ENCODE measurements at places on chromosomes 2 and 18.

- DNase-seq, result no peak
Observed at GRCh38 chr2:239903210-239903609, 121.9 kb downstream of the NDUFA10 start.

DNA sequence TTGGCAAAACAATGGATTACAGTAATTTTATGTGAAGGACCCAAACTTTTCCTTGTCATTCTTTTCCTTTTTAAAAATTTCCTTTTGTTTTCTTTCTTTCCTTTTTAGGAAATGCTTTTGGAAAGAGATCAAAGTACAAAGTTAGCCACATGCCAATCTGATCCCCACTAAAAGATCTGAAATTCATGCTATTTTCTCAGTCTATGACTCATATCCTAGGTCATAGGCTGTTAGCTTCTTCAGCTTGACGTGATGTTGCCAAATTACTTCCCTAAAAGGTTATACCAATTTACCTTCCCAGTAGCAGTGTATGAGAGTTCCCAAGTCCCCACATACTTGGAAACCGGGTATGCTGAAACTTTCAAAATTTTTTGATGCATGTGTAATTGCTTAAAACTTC, 355.3 kb downstream of the INSIG2 start:
- no peak for DNase-seq

DNA sequence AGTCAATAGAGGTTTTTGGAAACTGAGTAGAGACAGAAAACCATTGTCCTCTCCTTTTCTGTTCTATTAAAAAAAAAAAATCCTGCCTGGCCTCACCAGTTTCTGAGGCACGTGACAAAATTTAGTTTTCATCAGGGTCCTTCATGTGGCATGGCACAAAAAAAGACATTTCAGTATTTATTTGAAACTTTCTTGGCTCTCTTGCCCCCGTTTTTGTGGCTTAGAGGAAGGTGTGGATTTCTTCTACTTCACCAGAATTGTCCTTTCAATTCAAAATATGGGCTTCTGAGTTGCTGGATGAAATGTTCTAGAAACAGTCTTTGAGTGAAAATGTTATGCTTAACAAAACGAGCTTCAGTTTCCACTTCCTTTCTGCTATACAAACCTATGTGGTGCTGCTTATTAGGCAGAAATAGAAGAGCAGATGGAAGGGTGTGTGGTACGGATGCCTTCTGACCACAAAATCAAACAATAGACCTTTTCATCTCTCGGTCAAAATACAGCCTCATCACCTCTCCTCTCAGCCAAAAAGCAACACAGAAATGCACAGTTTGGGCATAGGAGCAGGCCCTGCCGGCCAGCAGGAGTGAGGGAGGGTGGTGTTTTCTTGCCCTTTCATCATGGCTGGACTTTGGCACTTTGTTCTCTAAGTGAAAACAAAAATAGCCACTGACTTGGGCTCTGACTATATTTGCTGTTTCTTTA, 89.2 kb downstream of the SH3RF3 start:
- no peak for DNase-seq

DNA sequence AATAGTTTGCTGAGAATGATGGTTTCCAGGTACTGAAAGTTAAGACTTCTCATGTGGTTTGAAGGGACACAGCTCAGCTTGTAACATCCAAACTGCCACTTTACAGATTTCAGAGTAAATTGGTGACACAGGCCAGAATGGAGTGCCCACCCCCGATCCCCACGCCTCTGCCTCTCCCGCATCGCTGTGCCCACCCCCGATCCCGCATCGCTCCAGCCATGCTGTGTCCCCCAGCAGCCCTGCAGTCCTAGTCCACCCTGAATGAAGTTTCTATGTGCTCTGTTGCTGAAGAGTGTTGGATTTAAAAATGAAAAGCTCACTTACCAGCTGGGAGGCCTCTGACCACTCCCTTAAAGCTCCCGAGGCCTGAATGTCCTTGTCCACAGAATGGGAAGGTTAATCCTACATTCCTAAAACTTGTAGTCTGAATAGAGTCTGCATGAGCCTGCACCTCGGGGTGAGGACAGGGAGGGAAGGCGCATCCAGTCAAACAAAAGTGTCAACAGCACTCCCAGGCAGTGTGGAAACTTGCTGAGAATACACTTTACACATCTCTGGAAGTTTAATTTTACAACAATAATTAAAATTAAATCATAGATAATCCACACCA, 176.4 kb upstream of the ID2 start:
- DNase-seq, result no peak

DNA sequence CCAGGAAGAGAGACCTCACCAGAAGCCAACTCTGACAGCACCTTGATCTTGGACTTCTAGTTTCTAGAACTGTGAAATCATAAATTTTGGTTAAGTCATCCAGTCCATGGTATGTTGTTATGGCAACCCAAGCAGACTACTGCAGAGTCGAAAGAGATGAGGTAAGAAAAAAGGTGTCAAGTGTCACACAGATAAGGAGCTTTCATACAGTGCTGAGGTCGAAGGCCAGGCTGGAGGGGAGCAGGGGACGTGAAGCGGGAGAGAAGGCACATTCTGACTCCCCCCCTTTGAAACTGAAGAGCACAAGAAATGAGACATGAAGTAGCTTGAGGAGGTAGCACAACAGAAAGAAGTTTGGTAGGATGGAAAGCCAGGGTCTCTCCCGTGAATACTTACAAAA, 110.4 kb downstream of the ALK start:
- DNase-seq, result no peak

DNA sequence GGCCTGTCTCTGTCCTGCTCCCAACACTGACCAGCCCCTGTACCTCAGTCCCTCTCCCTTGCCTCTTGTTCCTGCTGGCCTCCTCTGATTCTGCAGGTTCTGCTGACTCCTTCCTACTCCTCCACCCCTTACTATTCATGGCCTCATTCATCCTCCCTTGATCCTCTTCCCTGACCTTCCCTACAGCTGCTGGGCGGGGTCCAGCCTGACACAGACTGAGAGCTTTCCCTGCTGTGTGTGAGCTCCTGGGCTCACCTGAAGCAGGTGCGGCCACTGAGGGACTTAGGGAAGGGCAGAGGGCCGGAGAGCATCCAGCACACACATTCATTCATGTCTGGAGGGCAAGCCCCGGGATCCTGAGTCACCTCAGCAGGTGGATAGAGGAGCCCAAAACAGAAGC, 185.6 kb downstream of the CTIF start:
- no peak for DNase-seq

DNA sequence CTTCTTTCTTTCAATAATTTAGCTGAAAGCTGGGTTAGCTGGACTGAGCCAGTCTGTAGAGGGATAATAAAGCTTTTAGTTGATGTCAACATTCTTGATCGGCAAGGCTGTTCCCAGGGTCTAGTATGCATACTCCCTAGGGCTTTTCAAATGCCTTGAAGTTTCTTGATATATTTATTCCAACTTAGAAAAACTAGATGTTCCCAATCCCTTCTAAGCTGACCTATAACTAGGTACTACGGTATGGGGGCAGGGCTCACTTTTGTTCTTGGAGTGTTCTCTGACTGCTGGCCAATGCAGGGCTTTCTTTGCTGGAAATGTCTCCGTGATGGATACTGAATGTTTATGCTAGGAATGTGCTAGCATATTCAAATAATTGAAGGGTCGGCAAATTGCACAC, 258.6 kb upstream of the TANK start:
- no peak for DNase-seq

DNA sequence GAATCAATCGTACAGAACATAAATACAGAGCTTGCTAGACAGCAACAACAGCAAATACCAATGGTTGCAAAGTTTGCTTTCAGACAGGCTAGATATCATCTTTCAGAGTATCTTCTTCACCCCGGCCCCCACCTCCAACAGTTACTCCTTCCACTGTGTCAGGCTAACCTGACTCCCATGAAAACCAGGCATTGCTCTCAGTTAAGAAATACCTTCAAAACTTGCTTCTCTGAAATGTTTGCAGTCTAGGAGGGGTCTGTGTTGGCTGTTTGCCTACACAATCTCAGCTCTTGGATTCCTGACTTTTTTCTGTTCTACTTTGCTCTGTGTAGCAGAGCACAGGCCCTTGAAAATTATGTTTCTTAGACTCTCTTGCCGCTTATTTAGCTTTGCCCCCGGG, 599.5 kb upstream of the SYT4 start:
- no peak for DNase-seq

DNA sequence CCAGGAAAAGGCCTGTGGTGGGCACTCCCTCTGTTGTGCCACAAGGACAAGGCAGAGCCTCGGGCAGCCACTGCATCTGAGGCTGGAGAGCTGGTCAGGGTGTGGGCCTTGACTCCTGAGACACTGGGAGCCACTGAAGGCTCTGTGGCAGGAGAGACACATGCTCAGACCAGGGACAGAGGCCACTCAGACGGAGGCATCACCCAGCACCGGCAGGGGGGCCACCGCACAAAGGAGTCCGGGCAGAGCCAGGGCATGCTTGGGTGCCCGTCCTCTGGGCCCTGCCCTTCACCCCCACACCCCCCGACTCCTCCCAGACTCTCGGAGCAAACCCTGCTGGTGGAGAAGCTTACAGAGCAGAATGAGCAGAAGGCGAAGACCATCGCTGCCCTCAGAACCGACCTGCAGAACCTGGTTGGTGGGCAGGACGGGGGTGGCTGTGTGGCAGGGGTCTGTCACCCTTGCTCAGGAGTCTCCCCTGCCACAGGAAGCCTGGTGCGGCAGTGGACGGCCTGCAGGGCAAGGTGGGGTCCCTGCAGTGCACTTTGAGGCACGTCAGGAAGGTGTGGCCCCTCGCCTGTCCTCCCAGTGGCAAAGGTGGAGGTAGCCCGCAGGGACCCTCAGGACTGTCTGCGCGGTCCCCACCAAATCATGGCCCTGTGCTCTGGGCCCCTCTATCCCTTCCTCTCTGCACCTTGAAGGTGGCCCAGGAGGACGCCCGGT, 26.0 kb downstream of the CROCC2 start:
- DNase-seq, result no peak

DNA sequence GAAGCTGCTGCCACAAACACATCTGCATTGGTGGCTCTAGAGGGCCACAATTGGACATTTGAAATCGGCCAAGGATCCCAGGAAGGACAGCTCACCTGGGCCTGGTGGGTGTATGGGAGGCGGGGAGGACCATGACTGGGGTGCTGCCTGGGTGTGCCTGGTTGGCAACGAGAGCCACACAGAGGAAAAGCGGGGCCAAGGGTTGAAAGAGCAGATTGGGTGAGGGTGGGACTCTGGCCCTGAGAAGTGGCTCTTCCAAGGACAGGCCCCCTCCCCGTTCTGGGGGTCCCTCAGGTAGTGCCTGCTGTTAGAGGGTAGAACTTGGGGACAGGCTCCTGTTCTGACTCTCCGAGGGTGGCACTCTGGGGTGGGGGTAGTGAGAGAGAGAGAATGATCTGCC, 102.9 kb downstream of the CLIP4 start:
- no peak for DNase-seq

DNA sequence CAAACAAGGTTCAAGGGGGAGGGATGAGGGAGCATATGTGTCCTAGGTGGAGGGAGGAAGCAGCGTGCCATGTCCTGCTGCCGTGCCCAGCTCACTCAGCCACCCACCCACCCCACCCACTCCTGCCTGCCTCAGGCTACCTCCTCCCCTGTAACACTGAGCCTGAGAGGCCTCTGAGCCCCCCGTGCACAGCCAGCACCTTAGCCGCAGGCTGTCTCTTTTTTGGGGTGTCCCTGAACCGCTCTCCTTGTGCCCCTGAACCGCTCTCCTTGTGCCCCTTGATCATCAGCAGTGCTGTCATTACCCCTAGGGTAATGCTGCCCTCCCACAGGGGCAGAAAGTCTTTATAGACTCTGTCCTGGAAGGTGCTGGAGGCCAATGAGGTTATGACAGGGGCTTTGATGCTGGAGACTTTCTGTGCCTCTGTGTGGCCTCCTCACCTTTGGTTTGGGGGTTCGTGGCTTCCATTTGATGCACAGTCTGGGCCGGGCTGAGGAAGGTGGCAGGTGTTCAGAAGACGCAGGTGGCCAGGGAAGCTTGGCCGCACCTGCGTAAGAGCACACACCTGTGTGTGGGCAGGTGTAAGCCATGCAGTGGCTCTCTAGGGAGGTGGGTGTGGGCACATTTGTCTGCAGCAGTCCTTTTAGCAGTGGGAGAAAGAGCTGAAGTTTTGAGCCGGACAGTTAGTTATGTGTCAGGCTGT, 140.0 kb downstream of the SEPTIN10 start:
- DNase-seq, result no peak

DNA sequence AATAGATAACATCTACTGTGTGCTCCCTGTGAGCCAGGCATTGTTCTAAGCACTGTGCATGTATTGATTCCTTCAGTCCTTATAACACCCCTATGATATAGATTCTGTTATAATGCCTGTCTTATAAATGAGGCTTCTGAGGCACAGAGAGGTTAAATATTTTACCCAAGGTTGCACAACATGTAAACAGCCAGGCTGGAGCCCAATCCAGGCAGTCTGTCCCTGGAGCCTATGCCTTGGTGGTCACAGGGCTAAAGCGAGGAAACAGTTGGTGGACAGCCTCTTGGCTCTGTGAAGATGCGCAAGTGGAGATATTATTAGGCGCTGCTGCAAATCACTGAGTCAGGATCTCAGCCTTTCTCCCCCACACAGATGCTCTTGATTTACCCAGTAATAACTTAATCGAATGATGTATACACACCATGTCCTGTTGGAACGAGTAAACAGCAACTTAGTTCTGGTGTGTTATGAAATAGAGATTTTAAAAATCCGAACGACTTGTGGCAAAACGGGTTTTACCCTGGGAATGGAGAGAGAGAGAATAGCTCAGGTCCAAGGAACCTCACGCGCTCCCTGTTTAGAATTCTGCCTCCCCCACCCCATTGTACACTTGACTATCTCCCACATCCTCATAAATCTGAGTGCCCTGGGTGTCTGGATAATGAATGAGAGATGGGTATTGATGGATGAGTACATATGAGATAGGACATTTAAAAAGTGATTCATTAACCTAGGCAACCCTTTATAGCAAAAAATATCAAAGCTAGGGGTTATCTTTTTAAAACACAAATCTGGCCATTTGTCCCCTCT, 231.9 kb downstream of the BCL2 start:
- no peak for DNase-seq

DNA sequence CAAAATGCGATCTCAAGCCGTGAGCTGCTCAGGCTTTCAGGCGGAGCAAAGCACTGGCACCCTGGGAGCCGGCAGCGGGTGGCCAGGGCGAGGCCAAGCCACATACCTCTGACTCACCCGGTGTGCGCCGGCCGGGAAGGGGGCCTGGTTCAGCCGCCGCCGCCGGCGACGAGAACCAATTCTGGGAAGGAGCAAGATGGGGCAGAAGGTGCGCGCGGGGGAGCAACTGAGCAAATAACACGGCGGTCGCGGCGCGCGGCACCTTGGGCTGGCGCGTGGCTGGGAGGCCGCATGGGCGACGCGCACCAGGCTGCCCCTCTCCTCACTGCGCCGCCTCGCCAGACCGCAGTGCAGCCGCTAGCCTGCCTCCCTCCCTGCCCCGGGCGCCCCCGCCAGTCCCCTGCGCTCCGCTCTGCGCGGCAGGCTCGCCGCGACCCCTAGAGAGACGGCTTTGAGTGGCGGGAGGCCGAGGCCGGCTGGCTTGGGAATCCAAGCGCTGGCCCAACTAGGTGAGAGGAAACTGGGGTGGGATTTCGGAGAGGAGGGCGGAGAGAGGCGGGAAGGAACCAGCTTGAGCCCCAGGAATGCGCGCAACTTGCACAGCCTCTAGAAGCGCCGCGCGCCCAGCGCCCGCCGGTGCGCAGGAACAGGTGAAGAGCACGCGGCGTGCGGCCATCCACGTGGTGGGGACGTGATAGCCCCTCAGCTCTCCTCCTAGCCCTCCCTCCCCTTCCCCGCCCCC, 3.2 kb downstream of the NRP2 start:
- no peak for DNase-seq
